ENCODE measurements at places on chromosomes 13 and 19. TPM values are rescaled to one million over a fixed set of nuclear protein-coding genes. Genes with fewer than 3 reads are reported as not detected.

SIGLEC8 gene
- not detected for total RNA-seq

MYH14 gene
- 0.65 TPM for total RNA-seq

LRRC8E gene
- 7.8 TPM for total RNA-seq

DNAJB1 gene
- total RNA-seq = 83.7 TPM

HCST gene
- 1.4 TPM for total RNA-seq

All from articular chondrocyte of knee joint (primary cell).